ENCODE measurements at places on chromosomes 16 and 17.

DNA sequence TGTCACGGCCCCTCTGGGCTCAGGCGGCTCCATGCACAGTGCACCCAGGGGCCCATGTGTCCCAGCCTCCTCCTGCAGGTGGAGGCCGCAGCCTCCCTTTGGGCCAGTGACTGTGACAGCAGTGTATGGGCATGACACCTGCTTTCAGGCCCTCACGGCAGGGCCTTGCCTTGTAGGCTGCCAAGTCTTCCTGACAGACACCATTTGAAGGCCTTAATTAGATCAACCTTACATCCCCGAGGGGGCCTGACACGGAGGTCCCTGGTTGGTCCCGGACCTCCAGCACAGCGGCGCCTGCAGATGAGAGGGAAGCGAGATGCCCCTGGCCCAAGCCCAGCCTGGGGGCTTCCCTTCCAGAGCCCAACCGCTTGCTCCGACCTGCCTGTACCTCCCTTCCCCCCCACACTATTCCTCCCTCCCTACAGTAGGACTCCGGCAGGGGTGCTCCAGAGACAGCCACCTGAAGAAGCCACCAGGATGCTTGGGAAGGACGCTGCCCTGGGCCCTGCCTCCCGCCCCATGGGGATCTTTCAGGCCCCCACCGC, 31.9 kb downstream of the BAIAP2 start:
- DNase-seq, result no peak

GRCh38 chr17:63774141-63774968, at the start of gene DDX42:
Gene DDX42, plus strand, starts transcription at chr17:63774170. Its CDS starts 12,880 bp downstream, at chr17:63787050.
- DNase-seq, result peak; percentile 50

GRCh38 chr16:16830401-16830800, 451.5 kb downstream of the NPIPA7 start:
- no peak for DNase-seq

DNA sequence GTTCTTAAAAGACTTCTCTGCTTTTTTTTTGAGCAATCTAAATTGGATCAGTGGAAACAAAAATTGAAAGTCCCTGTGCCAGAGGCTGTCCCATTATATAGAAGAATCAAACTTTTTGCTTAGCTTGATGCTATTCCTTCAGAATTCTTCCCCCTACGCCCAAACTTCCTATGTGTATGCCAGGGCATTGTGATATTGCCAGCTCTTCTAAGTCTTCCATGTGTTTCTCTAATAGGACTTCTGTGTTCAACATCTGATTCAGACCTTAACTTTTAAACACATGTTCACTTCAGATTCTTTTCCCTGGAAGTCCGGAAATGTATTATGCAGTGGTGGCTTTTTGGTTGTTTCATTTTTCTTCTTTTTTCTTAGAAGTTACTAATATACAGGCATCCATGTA, 18.7 kb downstream of the PTRH2 start:
- no peak for DNase-seq

GRCh38 chr17:38575781-38576180, 30.0 kb downstream of the SRCIN1 start:
- no peak for DNase-seq

GRCh38 chr16:83247767-83248372, 559.9 kb upstream of the HSBP1 start:
- DNase-seq, result no peak

GRCh38 chr16:10069374-10069773, 112.9 kb downstream of the GRIN2A start:
- no peak for DNase-seq

DNA sequence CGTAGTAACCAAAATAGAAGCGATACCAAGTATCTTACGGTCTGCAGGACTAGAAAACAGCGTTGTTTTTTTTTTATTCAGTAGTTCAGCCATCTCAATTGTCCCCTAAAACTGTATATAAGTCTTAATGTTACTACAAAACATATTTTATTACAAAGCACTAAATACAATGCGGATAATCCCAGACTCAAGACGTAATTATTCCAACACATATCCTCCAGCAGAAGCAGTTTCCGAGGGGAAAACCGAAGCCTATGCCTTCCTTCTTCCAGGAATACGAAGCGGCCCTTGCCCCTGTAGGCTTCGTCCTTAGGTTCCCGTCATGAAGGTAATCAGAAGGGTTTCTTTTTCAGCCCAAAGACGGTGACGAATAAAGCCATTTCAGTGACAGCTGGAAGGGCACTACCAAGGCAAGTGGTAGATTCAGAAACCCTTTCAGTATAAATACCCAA, 2.3 kb downstream of the TMEM107 start:
- DNase-seq, result peak; percentile 39

- DNase-seq, result no peak
These were observed 7.4 kb downstream of the PRKCA start for GRCh38 chr17:66309793-66310192.

- no peak for DNase-seq
These were observed 22.1 kb upstream of the ADGRG1 start for GRCh38 chr16:57606147-57606846.

- peak; percentile 71 for DNase-seq
These were observed at the start of gene TELO2 for GRCh38 chr16:1492923-1493745. Gene TELO2, plus strand, starts transcription at chr16:1493360. Its CDS starts 922 bp downstream, at chr16:1494282.

GRCh38 chr16:82280867-82281266, 110.8 kb upstream of the MPHOSPH6 start:
- DNase-seq, result no peak

DNA sequence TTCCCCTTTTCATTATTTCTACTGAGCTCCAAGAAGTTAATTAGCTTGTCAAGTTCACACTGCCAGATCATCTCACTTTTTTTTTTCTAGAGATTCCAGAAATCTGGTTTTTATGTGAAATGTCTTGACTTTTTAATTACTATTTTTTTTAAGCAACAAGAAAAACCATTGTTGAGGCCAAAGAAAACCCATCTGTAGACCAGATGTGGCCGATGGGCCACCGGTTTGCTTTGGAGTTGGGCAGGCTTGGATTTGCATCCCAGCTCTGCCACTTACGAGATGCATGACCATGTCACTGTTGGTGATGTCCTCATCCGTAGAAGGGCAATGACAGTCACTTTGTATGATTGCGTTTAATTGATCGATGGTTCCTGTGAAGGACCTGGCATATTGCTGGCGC, 34.2 kb upstream of the MRTFB start:
- no peak for DNase-seq

GRCh38 chr17:8326511-8327302, 12.9 kb upstream of the ODF4 start:
- DNase-seq, result peak; percentile 24

DNA sequence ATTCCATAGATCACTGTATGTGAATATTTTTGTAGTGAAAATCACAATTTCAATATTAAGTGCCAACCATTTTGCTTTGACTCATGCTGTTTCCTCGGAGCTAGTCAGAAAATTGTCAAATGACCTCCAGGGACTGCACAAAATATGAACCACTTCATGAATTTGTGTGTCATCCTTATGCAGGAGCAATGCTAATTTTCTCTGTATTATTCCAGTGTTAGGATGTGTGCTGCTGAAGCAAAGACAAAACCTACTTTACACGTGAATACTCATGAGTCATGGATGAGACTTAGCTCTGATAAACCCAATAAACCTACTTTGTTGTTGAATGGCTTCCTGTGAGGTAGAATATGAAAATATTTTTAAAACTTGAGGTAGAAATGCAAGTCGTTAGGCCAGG, 65.2 kb downstream of the SHCBP1 start:
- peak; percentile 14 for DNase-seq
